ENCODE measurements at places on chromosomes 2 and 18. TPM values are rescaled to one million over a fixed set of nuclear protein-coding genes. Genes with fewer than 3 reads are reported as not detected.
A peak's percentile ranks its signal among the peaks of the same experiment; 100 is the strongest.

DNA sequence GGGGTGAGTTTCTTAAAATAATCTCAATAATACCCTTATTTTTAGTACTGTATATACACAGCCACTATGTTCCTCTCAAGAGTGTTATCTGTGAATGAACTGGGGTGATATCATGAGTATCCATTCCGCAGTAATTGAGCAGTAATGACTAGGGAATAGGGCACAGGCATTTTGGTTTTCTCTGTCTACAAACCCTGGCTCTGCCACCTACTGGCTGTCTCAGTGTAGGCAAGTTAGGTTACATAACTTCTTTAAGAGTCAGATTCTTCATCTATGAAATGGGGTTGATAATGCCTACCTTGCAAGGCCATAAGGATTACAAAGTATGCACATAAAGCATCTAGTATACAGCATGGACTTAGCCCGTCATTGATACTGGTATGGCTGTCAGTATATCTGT, 555.8 kb downstream of the NRXN1 start:
- H3K36me3 ChIP-seq, result no peaks in the 10 kb centered on the region
- H3K27me3 ChIP-seq, result no peaks in the 10 kb centered on the region
- no peak overlapping the region for H3K27ac ChIP-seq
- H3K4me3 ChIP-seq, result no peak overlapping the region
- no peak for DNase-seq
- no peaks in the 10 kb centered on the region for H3K4me1 ChIP-seq

- no peaks in the 10 kb centered on the region for H3K4me1 ChIP-seq
- no peak overlapping the region for H3K4me3 ChIP-seq
- no peak for DNase-seq
These were observed 201.4 kb downstream of the SOCS6 start for GRCh38 chr18:70489986-70490933.

DNA sequence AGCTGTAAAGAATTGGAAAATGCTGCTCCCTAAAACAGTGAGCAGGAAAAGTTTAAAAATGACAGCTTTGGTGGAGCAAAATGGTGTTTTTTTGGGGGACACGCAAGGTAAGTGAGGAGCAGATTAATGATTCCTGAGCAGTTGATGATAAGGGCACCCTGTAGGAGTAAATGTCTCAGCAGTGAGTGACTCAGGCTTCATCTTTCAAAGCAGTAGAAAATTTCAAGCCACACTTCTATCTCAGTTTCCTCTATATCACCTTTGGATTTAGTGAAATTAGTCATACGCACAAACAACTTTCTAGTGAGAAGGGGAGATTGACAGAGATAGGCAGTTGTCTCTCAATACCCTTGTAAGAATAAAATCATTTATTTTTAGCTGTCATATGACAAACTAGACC, 709.0 kb upstream of the FAM98A start:
- no peak overlapping the region for H3K27ac ChIP-seq
- H3K27me3 ChIP-seq, result no peaks in the 10 kb centered on the region
- H3K4me1 ChIP-seq, result no peaks in the 10 kb centered on the region
- no peak overlapping the region for H3K4me3 ChIP-seq

DNA sequence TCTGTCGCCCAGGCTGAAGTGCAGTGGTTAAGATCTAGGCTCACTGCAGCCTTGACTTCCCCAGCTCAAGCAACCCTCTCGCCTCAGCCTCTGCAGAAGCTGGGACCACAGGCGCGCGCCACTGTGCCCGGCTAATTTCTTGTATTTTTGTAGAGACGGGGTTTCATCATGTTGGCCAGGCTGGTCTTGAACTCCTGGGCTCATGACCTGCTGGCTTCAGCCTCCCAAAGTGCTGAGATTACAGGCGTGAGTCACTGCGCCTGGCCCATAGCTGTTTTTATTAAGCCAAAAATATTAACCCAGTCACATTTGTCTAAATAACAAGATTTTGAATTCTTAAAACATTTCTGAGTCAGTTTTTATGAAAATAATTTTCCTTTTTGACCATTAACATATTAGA, 6.3 kb upstream of the SFT2D3 start:
- H3K36me3 ChIP-seq, result no peaks in the 10 kb centered on the region
- no peak overlapping the region for H3K4me3 ChIP-seq
- no peaks in the 10 kb centered on the region for H3K27me3 ChIP-seq

Gene DQX1
- not detected for total RNA-seq

DNA sequence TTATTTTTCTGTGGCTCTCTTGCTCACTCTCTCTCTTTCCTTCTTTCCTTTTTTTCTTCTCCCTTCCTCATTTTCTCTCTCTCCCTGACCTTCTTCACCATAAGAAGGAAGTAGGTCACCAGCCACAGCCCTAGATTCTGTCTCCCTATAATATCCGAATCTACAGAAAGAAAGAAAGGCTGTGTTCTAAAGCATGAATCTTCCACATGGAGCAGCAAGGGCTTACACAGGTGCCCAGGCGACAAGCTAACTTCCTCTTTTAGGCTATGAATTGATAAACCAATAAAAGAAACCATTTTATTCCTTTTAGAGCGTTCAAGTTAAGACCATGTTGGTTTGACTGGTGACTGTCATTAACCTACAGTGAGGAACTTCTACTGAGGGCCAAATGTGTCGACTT, 49.3 kb downstream of the CACNB4 start:
- no peak overlapping the region for H3K4me3 ChIP-seq
- DNase-seq, result no peak
- no peaks in the 10 kb centered on the region for H3K4me1 ChIP-seq
- H3K27ac ChIP-seq, result no peak overlapping the region
- no peaks in the 10 kb centered on the region for H3K27me3 ChIP-seq

DNA sequence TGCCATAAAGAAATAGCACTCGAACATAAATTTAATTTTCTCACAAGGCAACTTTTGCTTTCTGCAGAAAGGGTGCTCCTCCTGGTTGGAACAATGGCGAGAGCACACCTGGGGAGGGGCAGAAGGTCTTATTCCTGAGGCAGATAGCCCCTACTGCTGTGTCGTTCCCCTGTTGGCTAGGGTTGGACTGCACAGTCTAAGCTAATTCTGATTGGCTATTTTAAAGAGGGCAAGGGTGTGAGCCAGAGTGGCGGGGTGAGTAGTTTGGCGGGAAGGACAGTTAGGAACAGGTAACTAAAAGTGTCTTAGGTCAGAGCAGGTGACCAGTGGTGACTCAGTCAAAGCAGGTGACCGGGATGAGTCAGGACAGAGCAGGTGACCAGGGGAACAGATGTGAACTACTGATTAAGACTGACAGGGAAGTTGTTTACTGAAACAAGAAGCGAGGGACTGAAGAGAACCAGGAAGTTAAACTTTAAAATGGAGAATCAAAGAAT, 49.7 kb upstream of the AGAP1 start:
- no peaks in the 10 kb centered on the region for H3K27me3 ChIP-seq
- no peaks in the 10 kb centered on the region for H3K36me3 ChIP-seq
- H3K4me1 ChIP-seq, result no peaks in the 10 kb centered on the region
- DNase-seq, result no peak

- no peaks in the 10 kb centered on the region for H3K27me3 ChIP-seq
- no peak overlapping the region for H3K27ac ChIP-seq
- H3K4me1 ChIP-seq, result peaks cover 7% of the 10 kb centered on the region
- H3K36me3 ChIP-seq, result no peaks in the 10 kb centered on the region
- no peak for DNase-seq
These were observed 4.5 kb upstream of the NPPC start for GRCh38 chr2:231930593-231931281.

- H3K27ac ChIP-seq, result no peak overlapping the region
- no peaks in the 10 kb centered on the region for H3K36me3 ChIP-seq
- H3K4me3 ChIP-seq, result no peak overlapping the region
These were observed 94.5 kb downstream of the BARD1 start for GRCh38 chr2:214715025-214715424.

DNA sequence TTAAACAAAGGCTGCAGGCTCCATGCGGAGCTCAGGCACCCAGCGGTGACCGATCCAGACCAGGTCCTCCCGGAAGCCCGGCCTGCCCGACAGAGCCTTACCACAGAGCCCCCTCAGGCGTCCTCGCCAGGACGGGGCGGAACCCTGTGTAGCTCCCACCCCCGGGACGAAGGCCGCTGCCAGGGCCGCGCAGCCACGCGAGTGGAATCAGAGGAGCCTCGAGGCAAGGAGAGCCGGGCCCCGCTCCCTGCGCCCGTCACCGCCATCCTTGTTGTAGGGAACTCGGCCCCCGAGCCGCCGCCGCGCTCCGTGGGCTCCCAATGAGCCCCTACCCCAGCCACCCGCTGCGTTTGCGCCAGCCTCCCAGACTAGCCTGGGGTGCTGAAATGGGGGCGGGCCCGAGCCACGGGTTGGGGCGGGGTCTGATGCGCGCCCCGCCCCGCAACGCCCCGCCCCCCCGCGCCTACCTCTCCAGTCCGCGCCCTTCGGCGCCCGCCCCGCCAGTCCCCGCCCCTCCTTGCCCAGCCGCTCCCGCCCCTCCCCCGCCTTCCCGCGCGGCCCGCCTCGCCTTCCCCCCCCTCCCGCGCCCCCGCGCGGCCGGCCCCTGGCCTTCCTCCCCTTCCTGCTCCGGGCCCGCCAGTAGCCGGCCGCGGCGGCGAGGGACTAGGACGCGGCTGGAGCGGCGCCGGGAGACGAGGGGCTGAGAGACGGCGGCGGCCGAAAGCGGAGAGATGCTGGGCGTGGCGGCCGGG, at the start of gene LIMS1:
Gene LIMS1 (plus strand): TSS at position 639 of the 752 bp plus-strand sequence. CDS start 93 bp downstream, at position 732.
- H3K27me3 ChIP-seq, result no peaks in the 10 kb centered on the region
- H3K36me3 ChIP-seq, result no peaks in the 10 kb centered on the region
- DNase-seq, result peak; percentile 73
- H3K4me1 ChIP-seq, result peaks cover 17% of the 10 kb centered on the region
- H3K4me3 ChIP-seq, result peak within 1 kb of the TSS; percentile 84

DNA sequence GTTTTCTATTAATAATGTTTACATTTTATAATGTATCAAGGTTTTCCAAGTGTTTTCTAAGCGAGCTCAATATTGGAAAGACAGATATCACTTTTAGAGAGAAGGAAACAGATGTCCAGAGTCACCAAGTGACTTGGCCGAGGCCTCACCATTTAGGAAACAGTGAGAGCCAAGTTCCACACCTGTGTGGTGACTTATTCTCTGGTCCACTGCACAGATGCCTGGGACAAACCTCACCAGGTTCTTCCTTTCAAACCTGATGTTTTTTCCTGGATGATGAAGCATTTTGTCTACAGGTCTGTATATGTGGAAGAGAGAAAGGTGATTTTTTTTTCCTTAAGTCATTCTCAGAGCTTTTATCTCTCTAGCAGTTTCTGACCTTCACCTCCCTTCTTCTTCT, 280.7 kb downstream of the LPIN1 start:
- H3K4me3 ChIP-seq, result no peak overlapping the region
- H3K4me1 ChIP-seq, result no peaks in the 10 kb centered on the region
- H3K27ac ChIP-seq, result no peak overlapping the region
- H3K27me3 ChIP-seq, result no peaks in the 10 kb centered on the region
- H3K36me3 ChIP-seq, result no peaks in the 10 kb centered on the region

Gene PDE11A
- total RNA-seq, result 0.75 TPM

DNA sequence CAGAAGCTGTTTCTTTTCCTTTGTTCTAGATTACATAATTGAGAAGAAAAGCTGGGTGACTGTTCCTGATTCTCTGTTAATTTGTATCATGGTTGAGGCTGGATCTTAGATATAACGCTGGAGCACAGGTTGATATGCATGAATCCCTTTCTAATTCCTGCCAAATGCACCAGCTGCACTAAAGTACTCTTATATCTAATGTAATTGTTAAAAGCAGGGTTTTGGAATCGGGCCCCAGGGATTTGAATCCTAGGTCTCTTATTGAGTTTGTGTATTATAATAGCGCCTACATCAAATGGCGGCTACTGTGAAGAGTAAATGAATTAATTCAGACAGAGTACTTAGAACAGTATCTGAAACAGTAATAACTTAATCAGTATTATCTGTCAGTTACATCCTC, 80.4 kb downstream of the MC4R start:
- no peak overlapping the region for H3K4me3 ChIP-seq
- H3K36me3 ChIP-seq, result no peaks in the 10 kb centered on the region

GRCh38 chr2:46277431-46278190, 19.6 kb upstream of the EPAS1 start:
- no peaks in the 10 kb centered on the region for H3K36me3 ChIP-seq
- H3K27ac ChIP-seq, result no peak overlapping the region
- no peak overlapping the region for H3K4me3 ChIP-seq
- H3K27me3 ChIP-seq, result no peaks in the 10 kb centered on the region

Gene DPYSL5
- not detected for total RNA-seq

GRCh38 chr18:55306359-55307024, 281.5 kb downstream of the TCF4 start:
- H3K4me3 ChIP-seq, result no peak overlapping the region
- DNase-seq, result no peak
- no peaks in the 10 kb centered on the region for H3K27me3 ChIP-seq
- no peaks in the 10 kb centered on the region for H3K4me1 ChIP-seq

Gene DPP10
- not detected for total RNA-seq

DNA sequence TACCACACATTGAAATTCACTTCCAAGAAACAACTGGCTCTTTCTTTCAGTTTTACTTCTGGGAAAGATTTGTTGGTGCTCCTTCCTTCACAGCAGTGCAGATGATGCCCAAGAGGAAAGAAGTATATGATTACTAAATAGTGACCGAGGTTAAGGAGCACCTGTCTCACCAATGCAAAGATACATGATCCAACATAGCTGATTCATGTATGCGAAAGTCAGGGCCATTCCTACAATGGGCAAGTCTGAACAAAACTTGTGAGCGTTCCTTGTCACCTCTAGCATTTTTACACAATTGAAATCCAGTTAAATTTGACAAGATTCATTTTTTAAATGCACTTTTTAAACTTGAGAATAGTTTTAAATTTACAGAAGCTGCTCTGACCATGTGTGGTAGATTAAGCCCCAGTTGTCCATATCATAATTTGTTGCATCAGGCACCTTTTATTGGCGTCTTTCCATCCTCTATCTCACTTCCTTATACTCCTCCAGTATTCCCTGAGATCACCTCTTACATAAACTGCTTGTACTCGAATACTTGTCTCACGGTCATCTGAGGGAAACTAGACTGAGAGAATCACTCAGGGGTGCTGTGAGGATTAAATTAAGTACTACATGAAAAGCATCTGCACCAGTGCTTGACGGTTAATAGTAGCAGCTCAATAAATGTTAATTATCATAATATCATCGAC, 438.8 kb upstream of the CDH20 start:
- H3K36me3 ChIP-seq, result no peaks in the 10 kb centered on the region
- no peak overlapping the region for H3K4me3 ChIP-seq
- no peaks in the 10 kb centered on the region for H3K27me3 ChIP-seq
- H3K27ac ChIP-seq, result no peak overlapping the region

Gene C2orf78
- total RNA-seq, result not detected

GRCh38 chr18:9643549-9643948, 29.2 kb upstream of the PPP4R1 start:
- no peak for DNase-seq
- no peak overlapping the region for H3K27ac ChIP-seq
- H3K4me3 ChIP-seq, result no peak overlapping the region
- H3K4me1 ChIP-seq, result no peaks in the 10 kb centered on the region
- no peaks in the 10 kb centered on the region for H3K27me3 ChIP-seq
- H3K36me3 ChIP-seq, result no peaks in the 10 kb centered on the region

- no peak for DNase-seq
- H3K4me3 ChIP-seq, result no peak overlapping the region
- H3K4me1 ChIP-seq, result no peaks in the 10 kb centered on the region
- H3K27me3 ChIP-seq, result no peaks in the 10 kb centered on the region
- H3K27ac ChIP-seq, result no peak overlapping the region
These were observed 1411.8 kb downstream of the LRP1B start for GRCh38 chr2:140718999-140719398.

Data from ascending aorta (tissue), 2 donors.